ENCODE measurements at places on chromosomes 3 and 15. TPM values are rescaled to one million over a fixed set of nuclear protein-coding genes. Genes with fewer than 3 reads are reported as not detected.

DNA sequence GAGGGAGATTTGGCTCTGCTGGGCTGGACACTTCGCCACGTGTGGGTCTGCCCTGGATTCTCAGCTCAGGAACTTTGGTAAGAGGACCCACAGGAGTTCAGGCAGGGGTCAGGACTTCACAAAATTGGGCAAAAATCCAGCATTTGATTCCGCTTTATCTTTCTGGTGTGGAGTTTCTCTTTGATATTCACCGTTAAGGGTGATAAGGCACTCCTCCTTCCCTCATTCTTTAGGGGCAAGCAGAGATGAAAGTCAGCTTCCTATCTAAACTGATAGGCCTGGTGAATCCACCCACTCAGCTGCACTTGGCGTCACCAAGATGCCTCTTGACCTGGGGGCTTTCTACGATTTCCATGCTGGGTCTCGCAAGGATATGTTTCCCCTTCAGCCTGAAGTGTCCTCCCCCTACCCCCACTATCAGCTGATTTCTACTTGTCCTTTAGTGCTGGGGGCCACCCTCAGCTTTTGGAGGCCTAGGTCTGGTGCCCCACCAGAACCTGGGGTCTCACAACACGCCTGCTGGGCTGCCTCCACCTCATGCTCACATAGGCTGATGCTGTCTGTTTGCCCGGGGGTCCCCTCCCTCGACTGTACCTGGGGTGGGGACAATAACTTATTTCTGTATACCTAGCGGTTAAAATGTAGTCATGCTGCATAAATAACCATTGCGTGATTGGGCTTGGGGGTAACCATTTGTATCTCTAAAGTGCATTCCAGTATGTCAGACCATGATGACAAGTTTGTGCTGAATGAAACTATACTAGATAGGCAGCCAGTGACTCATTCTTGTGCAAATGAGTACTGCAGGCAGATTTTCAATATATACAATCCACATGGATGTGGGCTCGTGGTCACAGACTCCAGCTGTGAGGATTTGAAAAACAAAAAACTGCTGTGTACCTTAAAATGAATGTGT is 248.3 kb downstream of the ADAMTS17 start:
- no peak overlapping the region for H3K27ac ChIP-seq
- H3K4me3 ChIP-seq = no peak overlapping the region
- no peaks in the 10 kb centered on the region for H3K4me1 ChIP-seq
- peaks cover 10% of the 10 kb centered on the region for H3K36me3 ChIP-seq
- DNase-seq = no peak
- H3K27me3 ChIP-seq = no peaks in the 10 kb centered on the region

Gene MITF
- total RNA-seq = not detected

DNA sequence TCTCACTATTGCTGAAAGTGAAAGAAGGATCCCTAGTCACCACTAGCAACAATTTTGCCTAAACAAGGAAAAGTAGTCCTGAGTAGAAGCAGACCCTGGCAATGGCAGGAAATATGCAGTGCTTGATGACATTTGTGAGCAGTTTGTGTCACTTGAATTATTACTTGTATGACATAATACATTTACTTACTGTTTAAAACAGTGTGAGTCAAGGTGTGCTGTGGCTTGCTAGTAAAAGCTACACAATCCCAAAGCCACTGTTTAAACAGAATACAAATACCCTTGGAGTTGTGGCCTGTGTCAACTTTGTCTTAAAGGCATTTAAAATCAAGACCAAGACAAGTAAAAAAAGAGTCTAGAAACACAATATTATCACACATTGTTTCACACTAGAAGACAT is 775.4 kb downstream of the ROBO1 start:
- no peaks in the 10 kb centered on the region for H3K4me1 ChIP-seq
- no peak overlapping the region for H3K27ac ChIP-seq
- H3K27me3 ChIP-seq = no peaks in the 10 kb centered on the region
- DNase-seq = no peak
- H3K4me3 ChIP-seq = no peak overlapping the region
- no peaks in the 10 kb centered on the region for H3K36me3 ChIP-seq

GRCh38 chr3:155989536-155989935 is 119.1 kb downstream of the GMPS start:
- no peak for DNase-seq
- no peaks in the 10 kb centered on the region for H3K36me3 ChIP-seq
- no peaks in the 10 kb centered on the region for H3K27me3 ChIP-seq
- no peak overlapping the region for H3K27ac ChIP-seq
- H3K4me1 ChIP-seq = no peaks in the 10 kb centered on the region

GRCh38 chr3:64677961-64678716 is 9.7 kb downstream of the ADAMTS9 start:
- no peak overlapping the region for H3K27ac ChIP-seq
- H3K27me3 ChIP-seq = peaks cover 2% of the 10 kb centered on the region

- DNase-seq = peak; percentile 67
- no peak overlapping the region for H3K27ac ChIP-seq
- no peak overlapping the region for H3K4me3 ChIP-seq
- H3K36me3 ChIP-seq = no peaks in the 10 kb centered on the region
- no peaks in the 10 kb centered on the region for H3K27me3 ChIP-seq
These were observed 52.8 kb downstream of the RGMA start for GRCh38 chr15:93035953-93036810.

DNA sequence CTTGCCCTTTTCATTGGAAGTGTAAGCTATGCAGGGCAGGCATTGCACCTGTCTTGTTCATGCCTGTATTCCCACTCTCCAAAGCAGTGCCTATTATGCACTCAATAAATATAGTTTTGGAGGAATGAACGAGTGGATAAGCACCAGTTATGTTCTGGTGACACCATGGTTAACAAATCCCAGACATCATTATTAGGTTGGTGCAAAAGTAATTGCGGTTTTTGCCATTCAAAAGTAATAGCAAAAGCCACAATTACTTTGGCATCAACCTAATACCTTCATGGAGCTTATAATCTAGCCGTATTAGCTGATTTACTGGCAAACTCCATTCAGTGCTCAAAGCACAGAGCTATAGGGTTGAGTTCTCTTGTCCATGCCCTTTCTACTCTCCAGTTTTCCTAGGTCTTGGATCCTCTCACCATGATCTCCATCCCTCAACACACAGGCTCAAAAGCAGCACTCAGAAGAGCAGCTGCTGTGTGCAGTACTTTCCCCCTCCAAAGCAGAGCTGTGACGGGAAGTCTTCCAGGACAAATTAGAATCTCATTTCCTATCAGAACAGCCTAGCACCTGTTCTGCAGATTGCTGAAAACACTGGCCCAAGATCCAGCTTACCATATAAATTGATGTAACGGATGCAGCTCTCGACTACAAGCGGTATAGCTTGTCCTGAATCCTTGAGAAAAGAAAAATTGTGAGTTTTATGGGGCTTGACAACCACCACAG is 63.2 kb upstream of the RAD18 start:
- H3K4me3 ChIP-seq = no peak overlapping the region
- no peaks in the 10 kb centered on the region for H3K36me3 ChIP-seq
- H3K4me1 ChIP-seq = no peaks in the 10 kb centered on the region
- no peak for DNase-seq
- no peaks in the 10 kb centered on the region for H3K27me3 ChIP-seq
- H3K27ac ChIP-seq = no peak overlapping the region

GRCh38 chr3:76502076-76502475 is 537.8 kb upstream of the ROBO2 start:
- H3K4me1 ChIP-seq = no peaks in the 10 kb centered on the region
- H3K36me3 ChIP-seq = no peaks in the 10 kb centered on the region
- H3K27me3 ChIP-seq = no peaks in the 10 kb centered on the region
- no peak overlapping the region for H3K4me3 ChIP-seq
- no peak for DNase-seq

- H3K4me3 ChIP-seq = peak overlapping the region; percentile 85
- peak; percentile 31 for DNase-seq
- H3K27ac ChIP-seq = peak overlapping the region; percentile 83
- peaks cover 53% of the 10 kb centered on the region for H3K4me1 ChIP-seq
These were observed 2.9 kb downstream of the FBXL22 start for GRCh38 chr15:63600001-63600615.

Gene EPHA3
- not detected for total RNA-seq

DNA sequence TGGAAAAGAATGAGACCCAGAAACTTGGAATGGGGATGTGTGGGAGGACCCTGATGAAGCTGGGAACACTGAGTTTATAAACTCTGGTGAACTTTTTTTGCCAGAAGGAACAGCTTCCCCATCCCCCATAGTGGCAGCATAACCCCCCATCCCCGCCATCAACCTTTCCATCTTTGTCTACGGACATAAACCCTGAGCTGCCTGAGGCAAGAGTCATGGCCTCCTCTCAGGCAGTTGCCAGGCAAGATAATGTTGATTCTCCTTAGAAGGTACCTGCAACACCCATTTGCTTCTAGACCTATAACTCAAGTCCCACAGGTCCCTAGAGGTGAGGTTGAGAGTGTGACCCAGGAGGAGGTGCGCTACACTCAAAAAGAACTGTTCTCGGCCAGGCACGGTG is 11.5 kb downstream of the MAP4 start:
- H3K27ac ChIP-seq = no peak overlapping the region
- H3K4me1 ChIP-seq = no peaks in the 10 kb centered on the region
- DNase-seq = no peak
- H3K4me3 ChIP-seq = no peak overlapping the region
- no peaks in the 10 kb centered on the region for H3K27me3 ChIP-seq

DNA sequence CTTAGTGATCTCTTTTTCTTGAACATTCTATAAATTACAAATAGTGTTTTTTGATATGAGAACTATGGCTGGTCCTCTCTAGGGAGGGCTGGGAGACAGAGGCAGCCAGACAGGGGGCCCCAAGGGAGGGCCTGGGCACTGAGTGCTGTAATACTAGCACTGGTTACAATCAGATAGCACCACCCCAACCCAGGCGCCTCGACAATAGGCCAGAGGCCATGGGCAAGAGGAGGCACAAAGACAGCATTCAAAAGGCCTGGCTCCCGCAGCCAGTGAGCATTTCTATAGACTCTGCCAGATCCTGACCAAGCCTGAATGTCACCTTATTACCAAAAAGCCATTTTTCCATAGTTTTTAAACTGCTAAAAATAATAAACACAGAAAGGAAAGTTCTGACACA is 158.5 kb downstream of the THRB start:
- no peak for DNase-seq
- no peaks in the 10 kb centered on the region for H3K36me3 ChIP-seq
- H3K27ac ChIP-seq = no peak overlapping the region

DNA sequence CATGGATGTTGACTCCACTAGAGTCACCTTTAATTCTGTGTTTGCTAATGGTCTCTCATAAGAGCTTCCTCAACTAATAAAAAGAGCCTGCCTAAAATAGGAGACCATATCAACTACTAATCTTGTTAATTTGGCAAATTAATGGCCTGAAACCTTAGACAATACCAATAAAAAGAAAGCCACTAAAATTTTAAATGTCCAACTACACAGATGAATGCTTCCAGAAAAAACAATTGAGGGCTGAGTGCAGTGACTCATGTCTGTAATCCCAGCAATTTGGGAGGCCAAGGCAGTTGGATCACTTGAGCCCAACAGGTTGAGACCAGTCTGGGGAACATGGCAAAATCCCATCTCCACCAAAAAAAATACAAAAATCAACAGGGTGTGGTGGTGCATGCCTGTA is 230.9 kb downstream of the NSUN3 start:
- no peaks in the 10 kb centered on the region for H3K4me1 ChIP-seq
- H3K36me3 ChIP-seq = no peaks in the 10 kb centered on the region
- no peaks in the 10 kb centered on the region for H3K27me3 ChIP-seq

Gene ENTPD3
- total RNA-seq = not detected

Gene TNFAIP8L3
- not detected for total RNA-seq

Gene STRC
- total RNA-seq = 0.77 TPM

- peak within 1 kb of the TSS; percentile 90 for H3K4me3 ChIP-seq
- H3K27ac ChIP-seq = peak within 1 kb of the TSS; percentile 76
- peak; percentile 94 for DNase-seq
- peaks cover 16% of the 10 kb centered on the region for H3K27me3 ChIP-seq
- peaks cover 35% of the 10 kb centered on the region for H3K4me1 ChIP-seq
These were observed at the start of gene VIPR1 for GRCh38 chr3:42502429-42503250. VIPR1 (plus strand) TSS chr3:42502643; CDS start chr3:42502736, 93 bp downstream.

Gene ACTC1
- total RNA-seq = not detected

GRCh38 chr15:48447657-48448056 is 116.4 kb downstream of the DUT start:
- peaks cover 3% of the 10 kb centered on the region for H3K27me3 ChIP-seq
- H3K36me3 ChIP-seq = no peaks in the 10 kb centered on the region
- no peak overlapping the region for H3K4me3 ChIP-seq
- H3K27ac ChIP-seq = no peak overlapping the region
- no peaks in the 10 kb centered on the region for H3K4me1 ChIP-seq

Gene FGD5
- not detected for total RNA-seq

GRCh38 chr15:38796589-38796988 is 232.0 kb upstream of the RASGRP1 start:
- no peak overlapping the region for H3K27ac ChIP-seq
- no peak for DNase-seq
- no peaks in the 10 kb centered on the region for H3K4me1 ChIP-seq
- peaks cover 19% of the 10 kb centered on the region for H3K27me3 ChIP-seq
- H3K36me3 ChIP-seq = no peaks in the 10 kb centered on the region

Gene AP3B2
- total RNA-seq = 0.37 TPM

Gene SCAMP5
- total RNA-seq = 0.38 TPM

DNA sequence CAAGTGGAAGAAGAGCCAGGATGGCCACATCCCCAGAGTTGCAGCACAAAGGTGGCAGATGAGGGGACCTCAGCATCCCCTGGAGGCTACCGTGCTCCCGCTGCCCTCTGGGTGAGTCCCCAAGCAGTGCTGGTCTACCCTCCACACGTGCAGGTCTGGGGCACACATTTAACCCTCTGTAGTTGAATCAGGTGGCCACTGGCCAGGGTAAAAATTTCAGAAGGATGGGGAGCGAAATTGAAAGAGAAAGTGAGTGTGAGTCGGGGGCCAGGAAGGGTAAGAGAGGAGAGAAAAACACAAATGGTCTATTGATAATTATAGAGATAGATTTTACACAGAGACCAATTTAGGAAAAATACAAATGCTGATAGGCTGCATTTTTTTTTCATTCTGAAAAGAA is 139.5 kb upstream of the EIF1B start:
- no peak for DNase-seq
- H3K36me3 ChIP-seq = no peaks in the 10 kb centered on the region
- no peak overlapping the region for H3K27ac ChIP-seq
- no peaks in the 10 kb centered on the region for H3K27me3 ChIP-seq

GRCh38 chr3:25229586-25229985 is 198.5 kb upstream of the RARB start:
- no peaks in the 10 kb centered on the region for H3K4me1 ChIP-seq
- H3K36me3 ChIP-seq = no peaks in the 10 kb centered on the region
- no peak for DNase-seq
- no peaks in the 10 kb centered on the region for H3K27me3 ChIP-seq
- H3K27ac ChIP-seq = no peak overlapping the region
